GM13976 (cell line): ENCODE measurements at places on chromosomes 16 and 17.
A peak's percentile ranks its signal among the peaks of the same experiment; 100 is the strongest.

- no peak for DNase-seq
Measured at GRCh38 chr17:36945959-36946725, 2.6 kb upstream of the AATF start.

- no peak for DNase-seq
Measured at GRCh38 chr17:42122371-42123303, at the start of gene HSPB9. Gene HSPB9 (plus strand): TSS chr17:42122804. CDS start chr17:42122851, 47 bp downstream.

- DNase-seq = no peak
Measured at GRCh38 chr17:66963909-66964771, at the start of gene CACNG4. Gene CACNG4 (plus strand): TSS chr17:66964707. CDS start chr17:66964912, 205 bp downstream.

DNA sequence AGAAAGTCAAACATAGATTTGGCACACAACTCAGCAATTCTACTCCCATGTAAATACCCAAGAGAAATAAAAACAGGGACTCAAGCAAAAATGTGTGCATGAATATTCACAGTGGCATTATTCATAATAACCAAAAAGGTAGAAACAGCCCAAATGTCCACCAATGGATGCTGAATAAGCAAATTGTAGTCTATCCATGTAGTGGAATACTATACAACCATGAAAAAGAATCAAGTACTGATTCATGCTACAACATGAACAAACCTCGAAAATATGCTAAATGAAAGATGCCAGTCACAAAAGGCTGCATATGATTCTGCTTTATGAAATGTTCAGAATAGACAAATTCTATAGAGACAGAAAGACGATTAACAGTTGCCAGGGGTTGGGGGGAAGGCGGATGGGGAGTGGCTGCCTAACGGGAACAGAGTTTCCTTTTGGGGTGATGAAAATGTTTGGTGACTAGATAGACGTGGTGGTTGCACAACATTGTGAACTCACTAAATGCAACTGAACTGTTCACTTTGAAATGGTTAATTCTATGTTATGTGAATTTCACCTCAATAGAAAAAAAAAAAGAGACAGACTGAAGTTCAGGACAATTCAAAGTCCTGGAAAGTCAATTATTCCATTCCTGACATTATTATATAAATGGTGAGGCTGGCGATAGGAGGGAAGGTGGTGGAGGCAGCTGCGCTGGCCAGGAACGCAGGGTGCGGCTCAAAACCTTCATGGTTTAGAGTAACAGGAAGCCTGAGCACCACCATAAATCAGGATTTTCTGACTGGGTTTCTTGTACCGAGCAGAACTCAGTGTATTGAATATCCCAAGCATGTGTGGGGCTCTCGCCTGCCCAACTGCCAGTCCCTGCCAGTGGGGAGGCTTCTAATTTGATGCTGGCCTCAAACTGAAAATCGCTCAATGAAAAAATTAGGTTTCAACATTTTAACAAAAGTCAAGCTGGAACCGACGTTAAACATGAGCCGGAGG is 300.9 kb downstream of the C16orf95 start:
- DNase-seq = no peak

GRCh38 chr17:1365445-1366039 is 34.5 kb downstream of the YWHAE start:
- DNase-seq = peak; percentile 76
